Activated CD8-positive, alpha-beta memory T cell treated with anti-CD3 and anti-CD28 coated beads for 1 hour (primary cell): ENCODE measurements at places on chromosomes 11 and 22.

GRCh38 chr11:13053255-13053917 lies 44.3 kb downstream of the RASSF10 start:
- no peak for DNase-seq

DNA sequence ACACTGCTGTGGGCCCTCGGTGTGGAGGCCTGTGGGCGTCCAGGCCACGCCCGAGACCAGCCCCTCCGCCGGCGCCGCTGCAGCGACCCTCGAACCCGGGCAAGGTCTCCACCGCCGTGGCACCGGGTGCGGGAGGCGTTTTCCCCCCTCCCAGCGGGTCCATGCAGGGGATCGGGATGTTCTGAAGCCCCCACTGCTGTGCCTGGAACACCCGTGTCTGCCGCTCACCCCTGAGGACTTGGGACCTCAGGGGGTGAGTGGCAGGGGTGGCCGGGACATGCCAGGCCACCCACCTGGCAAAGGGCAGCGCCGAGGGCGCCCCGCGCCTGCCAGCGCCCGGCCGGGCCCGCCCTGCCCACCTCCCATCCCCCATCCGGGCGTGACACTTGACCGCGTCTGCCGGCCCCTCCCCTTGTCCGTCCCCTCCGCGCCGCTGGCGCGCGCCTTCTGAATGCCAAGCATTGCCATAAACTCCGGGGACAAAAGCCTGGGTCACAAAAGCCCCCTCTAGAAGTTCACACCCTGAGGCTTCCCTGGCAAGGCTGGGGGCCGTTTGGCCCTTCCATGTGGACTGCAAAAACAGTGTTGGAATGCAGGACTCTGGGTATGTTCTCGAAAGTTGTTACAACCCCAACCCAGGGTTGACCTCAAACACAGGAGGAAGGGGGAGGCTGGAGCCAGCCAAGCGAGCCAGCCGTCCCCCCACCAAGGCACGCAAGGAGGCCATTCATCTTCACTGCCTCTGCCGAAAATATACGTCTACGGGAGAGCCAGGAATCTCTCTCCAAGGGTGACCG lies 819 bp upstream of the KCNQ1OT1 start:
- DNase-seq, result no peak

DNA sequence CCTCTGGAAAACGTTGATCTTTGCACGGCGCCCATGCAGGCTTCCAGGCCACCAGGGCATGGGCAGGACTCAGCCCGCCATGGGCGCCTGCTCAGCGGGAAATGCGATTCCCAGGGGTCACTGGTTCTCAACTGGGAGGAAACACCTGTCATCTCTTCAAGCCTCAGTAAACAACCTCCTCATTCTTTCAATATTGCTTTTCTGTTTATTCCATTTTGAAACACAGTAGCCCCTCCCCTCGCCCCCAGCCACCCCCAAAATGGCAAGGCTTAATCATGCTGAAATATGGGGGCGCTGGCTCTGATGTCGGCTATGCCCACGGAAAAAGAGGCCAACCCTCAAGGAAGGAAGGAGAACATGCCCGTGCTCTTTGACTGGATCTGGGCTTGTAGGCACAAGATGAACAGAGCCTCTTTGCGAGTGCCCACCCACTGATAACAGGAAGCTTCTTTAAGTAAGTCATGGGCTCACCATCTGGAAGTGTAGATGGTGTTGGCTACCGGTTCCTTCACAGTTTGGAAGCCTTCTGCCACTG lies 594 bp upstream of the POU2AF1 start:
- no peak for DNase-seq

DNA sequence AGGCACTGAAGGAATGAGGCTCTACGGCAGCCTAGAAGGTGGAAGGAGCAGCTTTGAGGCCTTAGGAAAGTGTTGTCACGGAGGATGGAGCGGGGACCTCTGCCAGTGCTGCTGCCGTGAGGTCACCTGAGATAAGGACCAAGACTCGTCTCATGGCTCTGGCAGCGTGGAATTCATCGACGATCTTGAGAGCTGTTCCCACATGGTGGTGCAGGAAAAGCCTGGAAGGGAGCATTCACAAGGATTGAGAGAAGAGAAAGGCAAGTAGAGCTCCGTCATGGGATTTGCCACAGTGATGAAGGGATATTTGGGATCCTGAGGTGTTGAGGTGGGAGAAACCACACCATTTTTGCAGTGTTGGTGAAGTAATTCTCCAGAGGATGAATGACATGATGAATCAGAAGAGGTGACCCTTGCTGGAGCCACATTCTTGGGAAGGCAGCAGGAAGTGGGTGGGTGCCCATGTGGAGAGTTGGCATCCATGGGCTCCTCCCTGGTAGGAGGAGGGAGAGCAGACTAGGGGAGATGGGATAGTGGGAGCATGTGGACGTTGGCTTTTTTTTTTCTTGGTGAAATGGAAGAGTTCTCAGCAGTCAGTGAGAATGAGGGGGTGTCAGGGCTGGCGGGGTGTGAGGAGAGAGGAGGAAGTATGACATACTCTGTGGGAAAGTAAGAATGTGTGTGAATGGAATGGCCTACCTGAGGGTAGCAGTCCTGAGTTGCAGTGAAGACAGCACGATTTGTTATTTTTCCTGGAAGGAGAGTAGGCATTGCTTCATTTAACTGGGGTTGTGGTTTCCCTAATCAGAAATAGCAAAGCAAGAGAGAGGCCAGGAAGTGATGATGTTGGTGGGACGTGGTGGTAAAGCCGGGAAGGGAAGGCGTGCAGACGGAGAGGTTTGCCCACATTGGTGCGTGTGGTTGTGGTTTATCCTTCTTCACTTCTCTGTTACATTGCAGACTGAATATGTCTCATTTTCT lies 11.1 kb downstream of the PPP6R3 start:
- DNase-seq, result no peak

GRCh38 chr11:116825434-116825833 lies 2.3 kb upstream of the APOA4 start:
- DNase-seq, result no peak

- no peak for DNase-seq
These were observed 2193.4 kb upstream of the RAG2 start for GRCh38 chr11:38791346-38791961.

DNA sequence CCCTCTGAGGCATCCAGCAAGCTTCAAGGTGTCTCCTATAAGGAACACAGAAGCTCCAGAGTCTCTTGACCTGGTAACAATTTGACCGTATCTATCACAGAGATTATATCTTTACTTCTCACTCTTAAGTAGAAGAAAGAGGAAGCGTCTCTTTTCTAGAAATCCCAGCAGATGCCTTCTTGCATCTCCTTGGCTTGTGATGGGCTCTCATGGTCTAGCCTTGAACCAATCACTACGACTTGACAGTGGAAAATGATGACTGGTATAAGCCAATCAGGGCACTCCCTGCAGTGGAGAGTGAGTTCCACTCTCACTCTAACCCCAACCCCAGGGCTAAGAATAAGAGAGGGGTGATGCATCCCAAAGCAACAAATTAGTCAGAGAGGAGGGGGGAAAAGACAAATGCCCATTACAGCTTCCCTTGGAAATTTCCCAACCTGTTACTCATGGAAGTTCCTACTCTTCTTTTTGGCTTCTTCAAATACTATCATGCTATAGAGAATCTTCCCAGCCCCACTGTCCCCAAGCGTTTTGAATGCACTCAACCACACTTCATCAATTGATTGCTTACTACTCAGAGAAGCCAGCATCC lies 293.5 kb downstream of the MN1 start:
- DNase-seq, result no peak

DNA sequence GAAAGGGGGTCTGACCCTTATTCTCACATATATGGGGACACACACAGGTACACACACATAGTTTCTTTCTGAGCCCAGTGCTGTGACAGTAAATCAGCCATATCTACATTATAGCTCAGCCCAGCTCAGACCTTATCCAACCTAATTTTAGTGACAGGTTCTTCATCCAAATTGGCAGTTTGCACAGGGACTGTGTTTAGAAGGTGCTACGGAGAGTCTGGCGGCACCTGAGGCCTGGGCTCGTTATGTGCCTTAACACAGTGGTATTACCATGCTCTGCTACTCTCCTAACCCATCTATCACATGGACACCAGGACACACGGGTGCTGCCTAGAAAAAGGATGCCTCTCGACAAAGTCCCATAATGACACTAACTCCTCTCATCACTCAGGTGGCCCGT lies 109.3 kb downstream of the GALNT18 start:
- no peak for DNase-seq

DNA sequence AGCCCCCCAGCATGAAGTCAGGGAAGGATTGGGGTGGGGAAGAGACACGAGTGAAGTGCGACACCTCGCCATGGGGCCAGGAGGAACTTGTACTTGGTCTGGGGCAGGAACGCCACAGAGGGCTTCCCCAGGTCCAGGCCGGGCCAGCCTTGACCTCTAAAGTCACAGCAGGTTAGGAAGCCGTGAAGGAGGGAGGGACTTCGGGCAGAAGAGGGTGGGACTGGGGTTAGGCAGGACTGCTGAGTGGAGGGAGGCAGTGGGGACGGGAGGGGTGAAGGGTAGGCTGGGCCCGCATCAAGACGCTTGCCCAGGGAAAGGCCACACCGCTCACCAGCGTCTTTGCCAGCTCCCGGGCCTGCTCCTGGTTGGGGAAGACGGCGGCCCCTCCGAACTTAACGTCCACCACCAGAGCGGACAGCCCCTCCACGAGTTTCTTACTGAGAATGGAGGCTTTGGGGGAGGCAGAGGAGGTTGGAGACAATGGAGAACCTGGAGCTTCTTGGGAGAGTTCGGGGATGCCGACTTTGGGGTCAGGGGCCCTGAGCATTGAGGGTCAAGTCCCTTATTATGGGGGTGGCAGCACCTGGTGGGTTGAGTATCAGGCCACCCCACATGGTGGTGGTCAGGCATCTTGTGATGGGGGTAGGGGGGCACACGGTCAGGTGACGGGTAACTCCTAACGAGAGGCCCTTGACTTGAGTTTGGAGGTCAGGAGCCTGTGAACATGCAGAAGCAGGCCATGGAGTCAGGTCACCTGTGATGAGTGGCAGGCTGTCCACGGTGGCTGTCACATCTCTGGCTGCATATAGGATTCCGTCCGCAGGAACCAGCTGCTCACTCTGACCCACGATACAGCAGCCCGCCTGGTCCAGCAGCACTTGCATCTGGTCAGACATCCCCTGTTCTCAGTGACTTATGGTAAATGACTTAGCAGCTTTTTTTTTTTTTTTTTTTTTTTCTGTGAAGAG lies 1.7 kb upstream of the SCO2 start:
- DNase-seq, result no peak

GRCh38 chr11:110858547-110858921 lies 146.3 kb upstream of the ARHGAP20 start:
- no peak for DNase-seq

GRCh38 chr22:49015993-49016908 lies 811.4 kb downstream of the BRD1 start:
- DNase-seq, result no peak

DNA sequence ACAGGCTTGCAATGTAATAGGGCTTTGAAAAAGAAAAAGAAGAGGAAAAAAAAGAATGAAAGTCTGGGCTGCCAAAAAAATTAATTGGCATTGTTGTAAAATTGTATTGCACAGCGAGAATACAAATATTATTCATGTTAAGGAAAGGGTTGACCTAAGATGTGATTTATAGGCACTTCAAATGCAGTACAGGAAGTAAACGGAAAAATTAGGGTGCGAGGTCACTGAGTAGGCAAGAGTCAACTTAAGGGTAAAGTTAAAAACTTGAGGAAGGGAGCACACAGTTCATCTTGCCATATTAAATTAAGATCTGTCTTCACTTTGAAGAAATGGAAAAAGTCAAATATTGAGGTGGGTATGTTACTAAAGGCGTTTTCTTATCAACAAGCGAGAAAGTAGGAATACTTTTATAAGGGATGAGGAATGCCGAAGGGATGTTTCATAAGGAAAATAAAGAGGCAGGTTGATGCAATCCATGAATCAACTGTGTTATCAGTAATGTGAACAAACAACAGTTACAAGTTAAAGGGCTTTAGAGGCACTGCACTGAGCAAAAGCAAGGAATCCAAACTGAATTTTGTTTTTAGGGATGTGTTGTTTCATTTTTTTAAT lies 123.0 kb downstream of the WT1 start:
- no peak for DNase-seq

GRCh38 chr22:42696331-42696967 lies 24.2 kb downstream of the A4GALT start:
- DNase-seq, result no peak

GRCh38 chr11:124402326-124402922 lies 3.6 kb upstream of the OR8B3 start:
- DNase-seq, result no peak

DNA sequence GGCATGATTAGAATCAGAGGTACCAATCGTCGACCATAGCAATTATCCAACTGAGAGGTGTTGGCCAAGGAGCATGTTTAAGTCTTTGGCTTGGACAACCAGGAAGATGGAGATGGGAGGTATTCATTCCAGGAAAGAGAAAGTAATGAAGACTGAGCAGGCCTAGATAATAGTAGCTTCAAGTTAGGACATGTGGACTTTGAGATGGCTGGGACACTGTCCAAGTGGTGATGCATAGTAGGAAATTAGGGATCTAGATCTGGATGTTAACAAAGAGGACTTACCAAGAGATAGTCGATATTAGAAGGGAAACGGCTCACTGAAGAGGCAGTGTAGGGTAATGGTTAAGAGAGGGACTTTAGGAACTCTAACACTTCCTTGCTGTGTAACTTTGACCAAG lies 266.7 kb downstream of the FAM76B start:
- DNase-seq, result no peak

DNA sequence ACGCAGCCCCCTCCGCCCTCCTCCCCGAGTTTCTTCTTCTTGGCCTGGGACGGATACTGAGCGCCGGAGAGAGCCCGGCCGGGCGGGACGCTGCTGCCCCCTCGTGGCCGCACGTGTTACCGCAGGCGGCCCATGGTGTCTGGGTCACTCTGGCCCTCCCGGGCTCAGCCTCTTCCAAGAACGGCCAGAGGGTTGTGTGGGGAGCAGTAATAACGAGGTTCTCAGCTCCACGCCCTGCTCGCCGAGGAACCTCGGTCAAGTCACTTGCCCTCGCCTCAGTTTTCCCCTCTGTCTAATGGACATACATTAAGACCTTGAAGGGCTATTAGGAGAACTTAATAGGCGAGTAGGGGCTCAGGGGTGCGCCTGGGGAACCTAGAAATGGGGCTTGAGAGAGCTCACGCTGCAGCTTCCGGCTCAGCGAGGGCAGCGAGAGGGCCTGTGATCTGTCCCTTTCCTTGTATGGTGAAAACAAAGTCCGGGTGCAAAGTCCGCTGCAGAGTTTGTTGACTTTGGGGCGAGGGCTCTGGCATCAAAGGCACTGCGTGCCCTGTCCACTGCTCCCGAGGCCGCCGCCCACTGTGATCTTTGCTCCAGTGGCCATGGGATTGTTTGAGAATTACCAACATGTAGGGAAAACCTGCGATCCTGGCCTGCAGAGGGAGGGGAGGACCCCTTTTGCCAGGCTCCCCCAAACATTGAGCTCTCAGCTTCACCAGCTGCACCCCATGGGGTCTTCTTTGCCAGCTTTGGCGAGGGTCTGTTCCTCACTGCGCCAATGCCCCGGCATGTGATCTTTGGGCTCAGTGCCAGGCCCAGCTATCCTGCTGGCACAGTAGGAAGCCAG lies 14.4 kb upstream of the LRP5 start:
- DNase-seq, result peak; percentile 65

GRCh38 chr11:86874304-86875056 lies 74.1 kb downstream of the PRSS23 start:
- DNase-seq, result no peak

GRCh38 chr11:96185220-96185768 lies 157.7 kb downstream of the MAML2 start:
- DNase-seq, result no peak
